Stimulated activated naive CD4-positive, alpha-beta T cell (primary cell): ENCODE measurements at places on chromosomes 7 and 10.
A peak's percentile ranks its signal among the peaks of the same experiment; 100 is the strongest.

DNA sequence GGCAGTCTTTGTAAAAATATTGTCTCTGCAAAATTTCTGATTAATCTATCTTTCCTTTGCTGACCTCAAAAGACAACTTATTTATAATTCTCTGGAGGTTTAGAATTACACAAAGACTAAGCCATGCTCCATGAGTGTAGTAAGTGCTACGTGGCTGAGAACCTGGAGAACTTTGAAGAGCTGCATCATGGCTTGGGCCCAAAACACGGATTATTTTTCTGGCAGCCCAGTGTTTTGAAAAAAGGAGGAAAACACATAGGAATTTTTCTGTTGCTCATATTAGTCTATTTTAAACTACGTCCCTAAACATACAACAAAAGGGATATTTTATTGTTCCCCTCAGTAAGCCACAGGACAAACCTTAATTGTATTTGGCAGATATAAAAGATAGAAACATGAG, 360.7 kb upstream of the MYO3A start:
- DNase-seq: no peak

- DNase-seq: no peak
Observed at GRCh38 chr7:137865764-137866163, 19.0 kb upstream of the DGKI start.

DNA sequence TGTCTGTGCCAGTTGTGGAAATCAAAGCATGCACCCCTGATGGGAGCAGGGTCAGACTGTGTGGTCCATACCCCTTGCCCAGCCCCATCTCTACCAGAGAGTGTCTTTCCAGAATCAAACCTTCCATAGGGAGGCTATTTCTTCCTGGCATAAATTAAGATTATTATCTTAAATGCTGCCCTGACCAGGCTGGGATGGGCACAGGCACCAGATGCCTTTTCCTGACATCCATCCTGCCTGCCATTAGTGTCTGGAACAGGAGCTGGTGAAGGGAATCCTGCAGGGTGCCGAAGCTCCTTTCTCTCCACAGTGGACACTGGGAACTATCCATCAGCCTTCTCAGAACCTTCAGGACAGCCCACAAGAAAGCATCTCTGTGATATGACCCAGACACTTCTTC, 296.3 kb downstream of the GRID1 start:
- DNase-seq: no peak

DNA sequence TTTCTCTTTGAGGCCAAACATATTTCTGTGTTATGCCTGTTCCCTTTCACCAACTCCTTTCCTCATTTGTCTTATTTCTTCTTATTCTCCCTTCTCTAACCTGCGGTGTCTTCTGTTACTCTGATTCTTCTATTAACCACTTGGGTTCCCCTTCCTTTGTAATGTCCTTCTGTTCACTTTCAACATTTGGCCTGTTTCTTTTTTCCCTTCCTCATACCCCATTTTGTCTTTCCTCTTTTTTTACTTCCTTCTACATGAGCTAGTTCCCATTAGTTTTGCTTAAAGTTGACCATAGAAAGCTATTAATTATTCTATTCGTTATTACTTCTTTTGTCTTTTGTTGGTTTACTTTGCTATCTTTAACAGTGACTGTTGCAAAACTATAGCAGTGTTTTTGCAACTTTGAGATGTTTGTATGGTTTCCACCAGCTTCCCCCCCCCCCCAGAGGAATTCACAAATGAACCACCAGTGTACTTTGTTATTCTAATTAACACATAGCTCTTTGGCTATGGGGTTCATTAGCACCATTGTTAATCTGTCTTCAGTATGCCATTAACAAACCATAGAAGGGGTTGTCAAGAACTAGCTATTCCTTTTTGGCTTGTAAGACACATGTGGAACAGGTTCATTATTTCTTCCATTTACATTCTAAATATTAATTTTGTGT, 2.9 kb downstream of the LRGUK start:
- DNase-seq: no peak

GRCh38 chr10:73771722-73772280, 10.0 kb upstream of the CHCHD1 start:
- no peak for DNase-seq

DNA sequence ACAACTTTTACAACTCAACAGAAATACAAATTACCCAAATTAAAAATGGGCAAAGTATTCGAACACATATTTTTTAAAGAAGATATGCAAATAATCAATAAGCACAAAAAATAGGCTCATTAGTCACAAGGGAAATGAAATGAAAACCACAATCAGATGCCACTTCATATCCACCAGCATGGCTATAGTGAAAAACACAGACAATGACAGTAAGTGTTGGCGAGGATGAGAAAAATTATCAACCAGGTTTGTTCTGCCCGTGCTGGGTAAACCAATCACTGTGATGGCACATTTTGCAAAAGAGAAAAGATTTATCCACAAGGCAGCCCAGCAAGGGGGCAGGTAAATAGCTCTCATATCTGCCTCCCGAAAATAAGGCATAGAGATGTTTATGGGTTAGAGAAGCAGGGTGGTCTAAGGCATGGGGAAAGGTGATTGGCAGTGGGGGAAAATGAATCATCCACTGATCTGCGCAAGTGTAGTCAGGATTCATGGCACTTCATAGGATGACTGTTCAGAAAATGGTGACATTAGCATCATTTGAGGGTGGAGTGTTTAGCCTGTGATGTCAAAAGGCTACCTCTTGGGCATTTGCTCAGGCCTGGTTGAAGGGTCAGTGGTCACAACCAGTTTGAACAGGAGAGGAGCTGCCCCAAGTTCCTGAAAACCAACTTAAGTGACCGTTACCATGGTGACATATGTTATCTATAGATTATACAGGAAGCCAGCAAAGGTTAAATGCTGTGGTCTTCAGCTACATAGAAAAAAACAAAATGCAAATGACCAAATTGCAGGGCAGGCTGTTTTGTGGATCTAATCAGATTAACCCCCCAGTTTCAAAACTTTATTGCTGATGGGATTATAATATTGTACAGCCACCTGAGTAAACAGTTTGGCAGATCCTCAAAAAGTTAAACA, 8.0 kb upstream of the CFAP70 start:
- DNase-seq: no peak

DNA sequence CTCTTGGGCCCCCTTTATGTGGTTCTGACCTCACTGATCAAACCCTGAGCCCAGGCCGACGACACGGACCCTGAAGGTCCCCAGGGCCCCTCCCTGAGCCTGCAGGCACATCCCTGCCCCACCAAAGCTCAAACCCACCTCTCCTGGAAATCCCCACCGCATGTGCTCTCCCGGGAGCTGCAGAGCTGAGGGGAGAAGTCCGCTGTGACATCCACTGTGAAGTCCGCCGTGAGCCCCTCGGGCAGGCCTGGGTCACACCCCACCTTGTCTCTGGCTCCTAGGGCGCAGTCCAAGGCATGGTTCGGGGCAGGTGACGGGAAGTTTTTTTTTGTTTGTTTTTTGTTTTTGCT, 100.2 kb downstream of the MICALL2 start:
- no peak for DNase-seq

DNA sequence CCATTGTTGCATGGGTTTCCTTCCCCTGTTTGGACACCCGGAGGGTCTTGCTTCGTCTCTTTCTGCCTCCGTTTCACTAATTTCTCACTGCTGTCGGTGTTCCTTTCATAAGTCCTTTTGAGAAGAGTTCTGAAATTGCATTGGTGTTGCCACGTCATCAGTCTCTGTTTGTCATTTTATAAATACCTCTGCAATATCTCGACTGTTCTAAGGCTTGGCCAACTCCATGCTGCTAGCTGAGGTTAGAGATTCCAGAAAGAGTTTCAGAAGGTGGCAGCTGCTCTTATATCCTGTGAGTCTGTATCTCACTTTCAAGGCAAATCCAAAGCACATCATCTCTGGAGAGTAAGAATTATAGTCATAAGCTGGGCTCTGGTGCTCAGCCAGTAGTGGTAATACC, 148.0 kb upstream of the INSYN2A start:
- no peak for DNase-seq

DNA sequence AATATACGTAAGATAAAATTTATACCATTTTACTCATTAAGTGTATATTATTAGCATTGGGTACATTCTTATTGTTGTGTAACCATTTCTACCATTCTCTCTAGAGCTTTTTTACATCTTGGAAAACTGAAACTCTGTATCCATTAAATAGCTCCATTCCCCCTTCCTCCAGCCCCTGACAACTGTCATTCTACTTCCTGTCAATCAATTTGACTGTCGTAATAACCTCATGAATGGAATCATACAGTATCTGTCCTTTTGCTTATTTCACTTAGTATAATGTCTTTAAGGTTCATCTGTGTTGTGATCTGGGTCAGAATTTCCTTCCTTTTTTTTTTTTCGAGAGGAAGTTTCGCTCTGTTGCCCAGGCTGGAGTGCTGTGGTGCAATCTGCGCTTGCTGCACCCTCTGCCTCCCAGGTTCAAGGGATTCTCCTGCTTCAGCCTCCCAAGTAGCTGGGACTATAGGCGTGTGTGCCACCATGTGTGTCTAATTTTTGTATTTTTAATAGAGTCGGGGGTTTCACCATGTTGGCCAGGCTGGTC, 15.6 kb downstream of the ZRANB1 start:
- no peak for DNase-seq

DNA sequence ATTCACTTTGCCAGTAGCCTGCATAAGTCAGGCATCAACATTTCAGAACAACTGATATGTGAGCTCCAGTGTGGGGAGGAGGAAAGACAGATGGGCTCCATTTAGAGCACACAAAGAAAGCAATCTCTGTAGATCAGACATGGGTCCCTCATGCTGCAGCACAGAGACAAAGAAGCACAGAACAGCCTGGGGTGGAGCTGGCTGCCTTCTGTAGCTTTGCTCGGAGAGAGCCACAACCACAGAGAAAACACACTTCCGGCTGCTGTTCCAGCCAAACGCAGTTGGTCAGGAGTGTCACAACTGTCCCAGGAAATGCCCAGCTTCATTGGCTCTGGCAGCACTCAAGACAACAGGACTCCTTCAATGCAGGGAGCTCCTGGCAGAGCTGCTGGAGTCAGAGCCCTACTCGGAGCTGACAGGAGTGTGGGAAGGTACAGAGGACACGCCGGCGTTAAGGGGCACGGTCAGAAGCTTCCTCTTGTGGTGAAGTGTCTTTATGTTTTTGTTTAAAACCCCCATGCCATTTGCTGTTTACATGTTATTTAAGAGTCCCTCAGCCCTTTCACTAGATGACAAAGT, 494.4 kb downstream of the TCERG1L start:
- DNase-seq: no peak

DNA sequence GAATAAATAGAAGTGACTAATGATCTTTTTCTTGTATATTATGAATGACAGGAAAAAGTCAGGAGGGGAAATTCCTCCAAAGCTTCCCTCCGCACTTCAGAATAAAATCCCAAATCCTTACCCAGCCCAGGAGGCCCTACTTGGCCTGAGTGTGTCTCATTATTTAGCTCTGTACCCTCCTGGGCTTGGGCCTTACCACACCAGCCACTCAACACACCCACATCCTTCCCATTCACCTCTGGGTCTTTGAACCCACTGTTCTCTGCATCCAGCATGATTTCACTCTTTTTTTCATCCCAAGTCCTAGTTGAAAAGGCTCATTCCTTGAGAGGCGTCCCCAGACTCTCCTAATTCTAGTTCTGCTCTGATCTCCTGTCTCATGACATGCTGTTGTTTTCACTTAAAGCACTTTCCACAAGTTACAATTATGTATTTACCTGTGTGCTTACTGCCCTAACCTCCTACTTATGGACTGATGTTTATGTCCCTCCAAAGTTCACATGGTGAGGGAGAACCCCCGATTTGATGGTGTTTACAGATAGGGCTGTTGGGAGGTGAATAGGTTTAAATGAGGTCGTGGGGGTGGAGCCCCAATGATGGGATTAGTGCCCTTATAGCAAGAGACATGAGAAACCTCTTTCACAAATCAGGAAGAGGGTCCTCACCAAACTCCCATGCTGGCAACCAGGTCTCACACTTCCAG, 6.4 kb downstream of the NOD1 start:
- no peak for DNase-seq

DNA sequence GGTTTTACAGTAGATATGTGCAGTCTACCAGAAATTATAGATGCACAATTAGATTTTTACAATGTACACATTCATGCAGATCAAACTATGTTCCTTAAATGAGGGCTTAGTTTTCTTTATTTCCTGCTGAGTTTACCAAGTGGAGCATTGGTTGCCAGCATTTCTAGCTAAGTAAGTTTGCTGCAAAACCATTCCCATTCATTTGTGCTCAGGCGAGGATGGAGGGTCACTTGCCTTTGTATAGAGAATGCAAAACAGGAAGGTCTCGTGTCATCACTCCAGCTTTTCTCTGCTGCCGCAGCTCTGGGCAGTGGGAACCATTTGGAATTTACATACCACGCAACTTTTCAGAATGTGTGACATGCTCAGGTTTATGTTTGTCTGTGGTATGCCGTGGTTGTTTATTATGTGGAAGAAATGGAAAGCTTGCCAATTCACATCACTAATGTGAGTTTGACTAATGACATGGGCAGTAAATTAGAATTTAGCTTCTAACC, 198.6 kb downstream of the TRIL start:
- no peak for DNase-seq

GRCh38 chr10:94490789-94491039, 54.9 kb upstream of the HELLS start:
- no peak for DNase-seq

DNA sequence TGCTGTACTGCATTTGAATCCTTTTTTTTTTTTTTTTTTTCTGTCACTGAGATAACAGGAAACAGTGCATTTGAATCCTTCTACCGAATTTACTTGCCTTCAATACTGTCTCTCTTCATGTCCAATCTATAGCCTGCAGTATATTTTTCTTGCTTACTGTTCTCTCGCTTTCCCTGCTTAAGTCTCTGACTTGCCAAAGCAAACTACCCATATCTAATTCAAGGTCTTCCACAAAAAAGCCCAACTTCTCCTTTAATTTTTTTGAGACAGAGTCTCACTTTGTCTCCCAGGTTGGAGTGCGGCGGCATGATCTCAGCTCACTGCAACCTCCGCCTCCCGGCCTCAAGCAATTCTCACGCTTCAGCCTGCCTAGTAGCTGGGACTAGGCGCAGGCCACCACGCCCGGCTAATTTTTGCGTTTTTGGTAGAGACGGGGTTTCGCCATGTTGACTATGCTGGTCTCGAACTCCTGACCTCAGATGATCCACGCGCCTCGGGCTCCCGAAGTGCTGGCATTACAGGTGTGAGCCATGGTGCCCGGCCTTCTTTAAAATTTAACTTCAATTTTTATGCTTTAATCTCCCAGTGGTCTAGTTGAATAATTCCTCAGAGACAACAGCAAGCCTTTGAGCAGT, 882 bp downstream of the PDCD11 start:
- DNase-seq: no peak

GRCh38 chr10:3485057-3485686, 299.8 kb downstream of the KLF6 start:
- no peak for DNase-seq

GRCh38 chr10:60646966-60647796, 131.1 kb upstream of the CDK1 start:
- DNase-seq: peak; percentile 1

DNA sequence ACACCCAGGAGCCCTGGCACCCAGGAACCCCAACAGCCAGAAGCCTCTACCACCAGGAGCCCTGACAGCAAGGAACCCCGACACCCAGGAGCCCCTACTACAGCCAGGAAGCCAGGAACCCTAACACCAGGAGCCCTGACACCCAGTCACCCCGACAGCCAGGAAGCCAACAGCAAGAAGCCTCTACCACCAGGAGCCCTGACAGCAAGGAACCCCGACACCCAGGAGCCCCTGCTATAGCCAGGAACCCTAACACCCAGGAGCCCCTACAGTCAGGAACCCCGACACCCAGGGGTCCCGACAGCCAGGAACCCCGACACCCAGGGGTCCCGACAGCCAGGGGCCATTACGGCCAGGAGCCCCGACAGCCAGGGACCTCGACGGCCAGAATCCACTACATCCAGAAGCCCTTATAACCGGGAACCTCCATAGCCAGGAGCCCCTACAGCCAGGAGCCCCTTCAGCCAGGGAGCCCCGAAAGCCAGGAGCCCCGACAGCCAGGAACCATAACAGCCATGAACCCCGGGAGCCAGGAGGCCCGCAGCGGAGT, 440 bp upstream of the GLRX3 start:
- DNase-seq: no peak
